ENCODE measurements at places on chromosomes 5 and 9.

DNA sequence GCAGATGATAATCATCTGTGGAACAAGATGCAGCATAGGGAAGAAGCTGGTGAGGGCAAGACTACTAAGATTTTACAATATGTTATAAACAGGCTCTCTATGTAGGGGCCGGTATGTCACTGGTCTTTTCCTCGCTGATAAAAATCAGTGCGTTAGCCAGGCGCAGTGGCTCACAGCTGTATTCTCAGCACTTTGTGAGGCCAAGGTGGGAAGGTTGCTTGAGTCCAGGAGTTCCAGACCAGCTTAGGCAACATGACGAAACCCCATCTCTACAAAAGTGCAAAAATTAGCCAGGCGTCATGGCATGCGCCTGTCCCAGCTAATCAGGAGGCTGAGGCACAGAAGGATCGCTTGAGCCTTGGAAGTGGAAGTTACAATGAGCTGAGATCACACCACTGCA, 135.9 kb downstream of the TUSC1 start:
- DNase-seq, result no peak

DNA sequence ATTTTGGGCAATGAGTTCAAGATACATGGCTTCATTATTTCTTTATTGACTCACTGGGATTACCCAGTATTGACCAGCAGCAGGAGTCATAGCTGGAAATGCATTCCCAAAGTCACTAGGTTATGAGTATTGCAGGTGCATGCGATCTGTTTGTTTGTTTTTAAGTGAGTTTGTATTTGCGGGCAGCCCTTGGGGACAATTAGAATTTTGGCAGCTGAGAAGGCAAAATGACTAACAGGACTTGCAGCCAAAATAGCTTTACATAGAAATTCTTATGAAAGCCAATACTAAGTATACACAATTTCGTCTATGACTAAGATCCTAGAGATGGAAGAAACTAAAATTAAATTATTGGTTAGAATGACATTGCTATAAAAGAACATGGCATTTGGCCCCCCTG, 18.1 kb upstream of the RGMB start:
- DNase-seq, result no peak

DNA sequence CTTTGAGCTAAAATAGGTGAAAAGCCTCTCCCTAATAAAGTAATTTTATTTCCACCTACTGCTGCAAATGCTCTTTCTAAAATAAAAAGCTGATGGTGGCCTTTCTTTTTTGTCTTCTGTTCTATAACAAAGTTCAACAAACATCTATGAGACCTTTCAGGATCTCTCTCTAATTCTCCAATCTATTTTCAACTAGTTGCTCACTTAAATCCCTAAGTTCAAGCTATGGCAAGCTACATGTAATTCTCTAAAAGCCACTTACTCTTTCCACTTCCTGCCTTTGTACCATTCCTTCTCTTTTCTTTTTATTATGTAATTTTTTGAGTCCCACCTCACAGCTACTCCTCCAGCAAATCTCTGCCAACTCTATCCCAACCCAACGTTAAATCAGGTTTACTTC, 20.9 kb downstream of the CHD1 start:
- no peak for DNase-seq

DNA sequence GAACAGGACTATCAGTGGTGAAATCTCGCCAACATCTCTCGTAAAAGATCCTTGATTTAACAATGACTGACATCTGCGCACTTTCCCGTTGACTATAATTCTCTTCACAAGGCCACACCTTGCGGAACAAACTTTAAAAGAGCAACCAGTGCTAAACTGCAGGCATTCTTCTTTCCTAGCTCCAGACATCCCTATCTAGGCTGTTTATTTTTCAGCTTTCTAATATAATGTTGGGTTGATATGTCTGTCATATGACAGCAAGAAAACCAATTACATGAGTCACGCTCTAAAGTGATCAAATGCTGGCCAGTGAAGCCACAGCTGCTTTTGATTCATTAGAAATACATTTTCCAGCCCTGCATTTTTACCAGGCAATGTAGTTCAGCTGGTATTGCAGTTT, 162.5 kb downstream of the ELAVL2 start:
- no peak for DNase-seq

GRCh38 chr9:95085036-95085770, 232.3 kb downstream of the FANCC start:
- DNase-seq, result no peak

- no peak for DNase-seq
Observed at GRCh38 chr5:43840424-43841125, 237.6 kb downstream of the NNT start.

GRCh38 chr9:93343663-93344062, 107.8 kb upstream of the FAM120A start:
- DNase-seq, result no peak

GRCh38 chr5:16072616-16073015, 107.0 kb downstream of the MARCHF11 start:
- no peak for DNase-seq

DNA sequence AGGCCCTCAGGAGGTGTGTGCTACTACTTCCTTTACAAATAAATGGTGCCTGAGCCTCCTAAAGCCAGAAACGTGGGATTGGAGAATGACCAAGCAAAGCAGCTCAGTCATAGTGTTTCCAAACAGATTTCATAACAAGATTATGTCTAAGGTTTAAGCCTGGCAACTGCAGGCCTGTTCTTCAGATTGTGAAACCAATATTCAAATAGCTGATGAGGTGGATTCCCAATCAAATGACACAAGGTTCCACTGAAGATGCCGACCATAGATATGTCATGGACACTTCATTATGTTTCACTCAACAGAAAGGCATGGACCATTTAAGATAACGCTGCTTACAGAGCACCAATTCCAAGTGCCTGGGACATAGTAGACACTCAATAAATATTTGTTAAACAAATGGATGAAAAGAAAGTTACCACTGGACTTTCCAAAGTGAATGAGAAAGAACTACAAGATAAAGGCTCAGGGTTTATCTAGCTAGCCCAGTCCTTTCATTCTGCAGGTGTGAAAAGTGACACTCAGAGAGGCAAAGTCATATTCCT, 189.5 kb downstream of the ACTL7B start:
- no peak for DNase-seq
